ENCODE measurements at places on chromosomes 11 and 22.
A peak's percentile ranks its signal among the peaks of the same experiment; 100 is the strongest.

- no peak for DNase-seq
These were observed 6.8 kb downstream of the GTSE1 start for GRCh38 chr22:46303347-46303965.

GRCh38 chr11:1157341-1157644 is 460 bp upstream of the MUC5AC start:
- no peak for DNase-seq

- no peak for DNase-seq
These were observed 3.4 kb upstream of the ZBED4 start for GRCh38 chr22:49850021-49850911.

- peak; percentile 63 for DNase-seq
These were observed 18.9 kb downstream of the LIMK2 start for GRCh38 chr22:31230871-31231621.

- DNase-seq = no peak
These were observed 78.2 kb downstream of the PPFIBP2 start for GRCh38 chr11:7591987-7592386.

- DNase-seq = peak; percentile 80
These were observed 935 bp downstream of the QSER1 start for GRCh38 chr11:32893343-32894148.

- no peak for DNase-seq
These were observed 52.1 kb downstream of the MYH9 start for GRCh38 chr22:36335621-36336020.

GRCh38 chr11:44578279-44578678 is 12.8 kb downstream of the CD82 start:
- no peak for DNase-seq

- peak; percentile 72 for DNase-seq
These were observed 3.4 kb downstream of the CLPB start for GRCh38 chr11:72430741-72431570.

- DNase-seq = no peak
These were observed 55.3 kb downstream of the TRMU start for GRCh38 chr22:46390652-46391301.

GRCh38 chr22:35598396-35598710 is 18.8 kb downstream of the MB start:
- DNase-seq = no peak

GRCh38 chr11:45948356-45948755 is 25.9 kb downstream of the LARGE2 start:
- no peak for DNase-seq

- no peak for DNase-seq
These were observed 5.4 kb downstream of the TNRC6B start for GRCh38 chr22:40183029-40183581.

DNA sequence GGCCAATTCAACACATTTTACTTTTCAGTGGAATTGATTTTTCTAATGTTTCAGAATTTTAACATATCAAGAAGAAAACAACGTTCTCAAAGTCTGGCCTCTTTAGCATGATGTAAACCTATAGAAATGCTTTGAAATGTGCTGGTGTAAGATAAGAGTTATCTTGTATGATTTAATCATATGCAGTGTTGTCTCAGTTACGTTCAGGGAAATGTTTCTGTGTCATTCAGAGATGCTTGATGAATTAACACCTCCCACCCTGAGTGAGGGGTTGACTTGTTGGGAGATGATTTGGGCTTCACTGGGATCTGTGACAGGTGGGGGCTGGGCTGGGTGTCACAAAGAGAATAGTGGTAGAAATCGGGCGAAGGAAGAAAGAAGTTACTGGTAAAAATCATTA is 15.7 kb upstream of the MYO18B start:
- DNase-seq = no peak

GRCh38 chr11:33987975-33988580 is 63.5 kb upstream of the CAPRIN1 start:
- peak; percentile 84 for DNase-seq

DNA sequence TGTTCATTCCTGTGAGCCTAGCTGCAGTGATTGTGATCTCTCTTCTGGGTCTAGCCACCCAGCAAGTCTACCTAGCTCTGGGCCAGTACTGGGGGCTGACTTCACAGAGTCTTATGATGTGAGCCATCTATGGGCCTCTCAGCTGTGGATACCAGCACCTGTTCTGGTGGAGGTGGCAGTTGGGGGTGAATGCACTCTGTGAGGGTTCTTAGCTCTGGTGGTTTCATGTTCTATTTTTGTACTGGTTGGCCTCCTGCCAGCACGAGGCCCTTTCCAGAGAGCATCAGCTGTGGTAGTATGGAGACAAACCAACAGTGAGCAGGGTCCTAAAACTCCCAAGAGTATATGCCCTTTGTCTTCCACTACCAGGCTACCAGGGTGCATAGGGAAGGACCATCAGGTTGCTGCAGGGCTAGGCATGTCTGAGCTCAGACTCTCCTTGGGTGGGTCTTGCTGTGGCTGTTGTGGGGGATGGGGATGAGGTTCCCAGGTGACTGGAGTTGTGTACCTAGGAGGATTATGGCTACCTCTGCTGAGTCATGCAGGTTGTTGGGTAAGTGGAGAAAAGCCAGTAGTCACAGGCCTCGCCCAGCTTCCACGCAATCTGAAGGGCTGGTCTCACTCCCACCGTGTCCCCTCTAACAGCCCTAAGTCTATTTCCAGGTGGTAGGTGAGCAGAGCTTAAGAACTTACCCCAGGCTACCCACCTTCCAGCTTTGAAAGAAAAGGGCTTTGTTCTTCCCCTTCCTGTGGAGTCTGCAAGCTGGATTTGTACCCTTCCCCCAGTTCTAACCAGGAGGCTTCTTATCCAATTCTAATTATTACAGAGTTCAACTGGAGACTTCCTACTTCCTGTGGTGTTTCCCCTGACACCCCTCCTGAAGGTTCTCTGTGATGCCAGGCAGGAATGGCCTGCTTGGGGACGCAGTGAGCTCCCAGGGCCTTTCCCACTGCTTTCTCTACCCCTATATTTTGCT is 250.7 kb downstream of the LUZP2 start:
- peak; percentile 48 for DNase-seq

GRCh38 chr22:19749876-19750275 is 10.7 kb upstream of the TBX1 start:
- no peak for DNase-seq

- no peak for DNase-seq
These were observed 25.2 kb downstream of the RELT start for GRCh38 chr11:73401217-73401923.

DNA sequence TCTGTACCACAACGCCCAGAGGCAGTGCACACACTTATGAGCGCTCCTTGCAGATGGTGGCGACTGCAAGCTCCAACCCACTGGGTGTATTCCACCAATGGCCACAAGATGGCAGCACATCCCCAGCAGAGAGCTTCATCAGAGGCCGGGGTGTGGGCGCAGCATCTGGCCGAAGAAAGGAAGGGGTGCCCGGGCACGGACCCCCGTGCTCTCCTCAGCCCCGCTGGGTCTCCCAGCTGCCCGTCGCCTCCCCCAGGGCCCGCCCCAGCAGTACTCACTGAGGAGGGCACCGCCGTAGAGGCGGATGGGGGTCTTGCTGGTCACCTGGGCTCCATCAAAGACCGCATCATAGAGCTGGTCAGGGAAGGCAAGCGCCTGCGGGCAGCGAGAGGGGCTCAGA is 14.2 kb downstream of the TP53I11 start:
- DNase-seq = peak; percentile 80

- DNase-seq = no peak
These were observed 99.4 kb upstream of the SORL1-AS1 start for GRCh38 chr11:121552154-121552553.

DNA sequence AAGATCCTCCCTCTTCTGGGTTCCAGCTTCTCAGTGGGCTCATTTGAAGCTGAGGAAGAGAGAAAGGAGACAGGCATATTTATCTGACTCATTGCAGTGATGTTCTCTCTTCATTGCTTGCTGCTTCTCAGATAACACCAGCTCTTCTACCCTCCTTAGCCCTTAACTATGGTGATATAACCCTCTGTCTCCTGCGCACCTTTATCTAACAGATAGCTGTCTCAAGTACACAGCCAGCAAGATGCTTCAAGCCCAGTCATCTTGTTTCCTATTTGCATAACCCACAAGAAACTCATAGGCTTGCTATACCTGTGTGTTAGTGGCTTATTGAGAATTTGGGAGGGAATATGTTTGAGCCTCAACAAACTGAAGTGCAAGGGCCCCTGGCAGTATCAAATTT is 12.6 kb downstream of the PRSS23 start:
- DNase-seq = no peak

DNA sequence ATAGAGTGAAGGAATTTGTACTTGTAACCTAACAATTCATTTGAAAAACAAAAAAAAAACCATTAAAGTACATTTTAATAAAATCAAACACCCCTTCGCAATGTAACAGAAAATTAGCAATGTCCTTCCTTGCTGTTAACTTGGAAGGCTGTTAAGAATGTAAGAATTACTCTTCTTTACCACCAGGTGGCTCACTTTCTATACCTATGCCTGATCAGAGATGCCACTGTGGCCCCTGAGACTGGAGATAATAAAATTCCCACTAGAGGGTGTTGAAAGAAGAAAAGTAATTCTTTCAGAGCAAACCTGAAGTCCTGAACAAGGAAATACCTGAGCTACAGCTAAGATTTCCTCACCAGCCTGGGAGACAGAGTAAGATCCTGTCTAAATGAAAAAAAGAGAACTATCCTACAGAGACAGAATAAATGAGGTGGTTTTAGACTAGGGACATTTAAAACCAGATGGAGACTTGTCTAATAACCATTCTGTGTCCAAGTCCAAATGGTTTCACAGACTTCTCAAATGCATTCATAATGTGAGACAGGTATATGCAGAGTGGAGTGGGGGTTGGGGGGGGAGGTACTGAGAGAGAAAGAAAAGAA is 1089.3 kb downstream of the FAM181B start:
- DNase-seq = peak; percentile 74

DNA sequence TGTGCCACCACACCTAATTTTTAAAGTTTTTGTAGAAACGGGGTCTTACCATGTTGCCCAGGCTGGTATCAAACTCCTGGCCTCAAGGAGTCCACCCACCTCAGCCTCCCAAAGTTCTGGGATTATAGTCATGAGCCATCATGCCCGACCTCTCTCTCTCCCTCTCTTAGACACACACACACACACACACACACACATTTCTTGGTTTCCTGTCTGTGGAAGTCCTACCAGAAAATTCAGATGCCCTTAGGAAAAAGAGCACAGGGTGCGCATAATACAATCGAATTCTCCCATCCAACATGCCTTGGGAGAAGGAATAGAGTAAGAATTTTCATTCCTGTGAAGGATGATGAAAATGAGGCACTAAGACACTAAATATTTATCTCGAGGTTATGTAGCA is 10.4 kb downstream of the MICAL3 start:
- DNase-seq = no peak

GRCh38 chr22:28714043-28714628 is 27.5 kb downstream of the CHEK2 start:
- no peak for DNase-seq

GRCh38 chr11:116033931-116034553 is 529.8 kb upstream of the CADM1 start:
- DNase-seq = no peak

- DNase-seq = no peak
These were observed 253.7 kb upstream of the B3GAT1 start for GRCh38 chr11:134665571-134666270.

GRCh38 chr11:46649180-46649738 is 31.9 kb downstream of the ATG13 start:
- no peak for DNase-seq

GRCh38 chr11:116427337-116427902 is 345.4 kb downstream of the BUD13 start:
- DNase-seq = no peak

DNA sequence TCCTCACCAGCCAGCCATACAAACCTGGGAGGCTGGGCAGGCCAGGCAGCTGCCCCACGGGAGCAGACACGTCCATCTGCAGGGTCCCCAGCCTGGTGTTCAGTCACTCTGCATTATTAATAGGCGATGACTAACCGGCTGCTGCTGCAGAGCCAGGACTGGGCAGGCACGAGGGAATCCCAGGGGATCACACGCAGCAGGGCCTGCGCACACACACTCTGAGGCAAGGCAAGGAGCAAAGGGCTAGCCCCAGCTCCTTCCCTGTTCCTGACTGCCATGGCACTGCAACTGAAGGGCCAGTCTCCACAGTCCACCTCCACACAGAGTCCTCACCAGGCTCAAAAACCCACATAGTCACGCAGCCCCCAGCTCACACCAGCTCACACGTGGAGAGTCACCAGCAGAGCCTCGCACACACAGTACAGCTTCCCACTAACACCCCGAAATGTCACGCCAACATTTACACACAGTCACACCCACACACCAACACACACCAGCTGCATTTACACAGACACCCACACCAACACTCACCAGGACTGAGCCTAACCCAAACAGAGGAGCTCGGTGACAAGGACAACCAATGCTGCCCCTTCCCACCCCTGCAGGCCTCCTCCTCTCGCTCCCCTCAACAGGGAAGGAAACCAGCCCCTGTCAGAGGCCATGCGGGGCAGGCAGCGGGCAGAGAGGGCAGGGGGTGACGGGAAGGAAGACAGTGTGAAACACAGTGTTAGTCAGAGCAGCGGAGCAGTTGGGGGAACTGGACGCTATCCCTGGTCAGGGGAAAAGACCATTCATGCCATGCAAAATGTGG is 47.3 kb downstream of the NRXN2 start:
- DNase-seq = no peak

- DNase-seq = no peak
These were observed 93.8 kb downstream of the BCR start for GRCh38 chr22:23274146-23274526.

- DNase-seq = no peak
These were observed 458.3 kb downstream of the METTL15 start for GRCh38 chr11:28566339-28567089.

GRCh38 chr11:102458548-102458947 is 6.0 kb upstream of the TMEM123 start:
- DNase-seq = no peak

DNA sequence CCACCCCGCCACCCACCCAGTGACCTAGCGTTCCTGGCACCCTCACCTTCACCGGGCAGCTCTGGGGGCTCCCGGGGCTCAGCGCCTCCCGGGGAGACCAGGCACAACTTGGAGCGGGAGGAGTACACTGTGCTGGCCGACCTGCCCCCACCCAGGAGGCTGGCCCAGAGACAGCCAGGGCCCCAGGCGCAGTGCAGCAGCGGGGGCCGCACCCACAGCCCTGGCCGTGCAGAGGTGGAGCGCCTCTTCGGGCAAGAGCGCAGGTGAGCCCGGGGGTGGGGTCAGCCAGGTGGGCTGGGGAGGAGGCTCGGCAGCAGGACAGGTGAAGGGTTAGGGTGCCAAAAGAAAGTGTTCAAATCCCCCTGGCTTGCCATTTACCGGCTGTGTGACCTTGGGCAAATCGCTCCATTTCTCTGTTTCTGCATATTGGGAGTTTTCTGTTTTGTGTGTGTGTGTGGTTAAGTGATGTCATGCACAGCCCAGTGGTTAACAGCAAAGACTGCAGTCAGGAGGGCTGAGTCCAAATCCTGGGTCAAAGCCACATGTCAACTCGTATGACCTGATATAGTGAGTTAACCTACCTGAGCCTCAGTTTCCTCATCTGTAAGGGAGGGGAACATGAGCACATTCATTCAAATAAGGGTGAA is 29.5 kb downstream of the TRIOBP start:
- peak; percentile 23 for DNase-seq

- DNase-seq = no peak
These were observed 127.4 kb downstream of the SPON1 start for GRCh38 chr11:14089690-14090462.

- no peak for DNase-seq
These were observed 15.3 kb upstream of the OR10V1 start for GRCh38 chr11:59728913-59729312.

All from OCI-LY7 (cell line).